Uterus (tissue), 4 donors: ENCODE measurements at places on chromosomes 3 and 15. TPM values are rescaled to one million over a fixed set of nuclear protein-coding genes. Genes with fewer than 3 reads are reported as not detected.

DNAH1 gene
- total RNA-seq = 5.1 TPM

SCN11A gene
- total RNA-seq = not detected

LOXL1 gene
- total RNA-seq = 19.4 TPM

MOBP gene
- total RNA-seq = not detected

CHRD gene
- 57.1 TPM for total RNA-seq

CHST13 gene
- total RNA-seq = 0.24 TPM

VGLL3 gene
- total RNA-seq = 37.5 TPM

AP3B2 gene
- 6.9 TPM for total RNA-seq

RPP25 gene
- total RNA-seq = 7.5 TPM

SMAD6 gene
- total RNA-seq = 13.1 TPM

OGG1 gene
- 53.7 TPM for total RNA-seq

ZNF35 gene
- 8.2 TPM for total RNA-seq

MAPKAPK3 gene
- 22.0 TPM for total RNA-seq

EFHB gene
- total RNA-seq = under 0.01 TPM

GFM1 gene
- total RNA-seq = 32.6 TPM

P2RY14 gene
- total RNA-seq = 2.6 TPM

LRRC2 gene
- 1.0 TPM for total RNA-seq

SLC9C1 gene
- 0.49 TPM for total RNA-seq

STRIT1 gene
- total RNA-seq = not detected

POLG gene
- total RNA-seq = 50.3 TPM

CALML4 gene
- total RNA-seq = 9.1 TPM

GPR156 gene
- total RNA-seq = 1.9 TPM

TRH gene
- total RNA-seq = not detected

HYAL1 gene
- total RNA-seq = 2.1 TPM

SLC22A13 gene
- total RNA-seq = not detected

PARP6 gene
- total RNA-seq = 75.6 TPM
